ENCODE measurements at places on chromosomes 7 and 10.

GRCh38 chr10:129417870-129418269 is 49.2 kb upstream of the MGMT start:
- H3K4me3 ChIP-seq = no peak overlapping the region
- H3K27ac ChIP-seq = no peak overlapping the region
- DNase-seq = no peak
- H3K4me1 ChIP-seq = no peaks in the 10 kb centered on the region
- H3K27me3 ChIP-seq = no peaks in the 10 kb centered on the region

- H3K4me1 ChIP-seq = no peaks in the 10 kb centered on the region
- no peaks in the 10 kb centered on the region for H3K36me3 ChIP-seq
- H3K27ac ChIP-seq = no peak overlapping the region
- no peak for DNase-seq
- no peak overlapping the region for H3K4me3 ChIP-seq
- H3K27me3 ChIP-seq = no peaks in the 10 kb centered on the region
These were observed 451.0 kb downstream of the GRM8 start for GRCh38 chr7:126801733-126802132.

DNA sequence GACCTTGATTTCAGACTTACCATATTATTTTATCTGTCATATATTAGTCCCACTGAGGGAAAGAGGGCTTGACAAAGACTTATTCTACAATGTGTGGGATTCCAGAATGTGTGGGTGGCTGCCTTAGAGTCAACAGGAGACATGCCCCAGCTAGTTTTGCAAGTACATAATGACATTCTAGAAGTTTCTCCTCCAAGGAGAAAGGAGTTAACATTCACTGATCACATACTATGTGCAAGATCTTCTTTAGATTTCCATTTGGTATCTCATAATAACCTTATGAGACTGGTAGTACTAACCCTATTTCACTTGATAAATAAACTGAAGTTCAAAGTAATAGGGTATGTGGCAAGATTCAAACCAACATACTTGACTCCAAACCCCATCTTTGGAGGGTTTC is 25.2 kb downstream of the IRF5 start:
- H3K36me3 ChIP-seq = peaks cover 34% of the 10 kb centered on the region
- H3K27ac ChIP-seq = no peak overlapping the region
- H3K4me1 ChIP-seq = no peaks in the 10 kb centered on the region
- no peaks in the 10 kb centered on the region for H3K27me3 ChIP-seq
- DNase-seq = no peak

DNA sequence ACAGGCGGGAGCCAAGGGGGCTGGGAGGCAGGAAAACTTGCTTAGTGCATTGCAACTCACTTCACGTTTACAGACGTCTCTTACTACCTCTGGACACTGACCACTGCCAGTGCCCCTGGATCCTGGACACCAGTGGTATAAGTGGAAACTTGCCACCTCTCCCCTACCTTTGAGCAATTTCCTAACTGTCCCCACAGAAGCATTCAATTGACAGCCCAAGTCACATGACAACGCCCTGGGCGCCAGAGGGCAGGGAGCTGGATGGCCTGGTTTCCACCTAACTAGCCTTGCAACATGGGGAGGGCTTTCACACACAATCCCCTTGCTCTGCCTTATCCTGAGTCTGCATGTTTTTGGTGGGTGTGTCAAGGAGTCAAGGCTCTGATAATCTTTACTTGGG is 113.8 kb downstream of the DYNC2I1 start:
- no peaks in the 10 kb centered on the region for H3K4me1 ChIP-seq
- H3K27me3 ChIP-seq = no peaks in the 10 kb centered on the region
- no peaks in the 10 kb centered on the region for H3K36me3 ChIP-seq
- DNase-seq = no peak
- H3K4me3 ChIP-seq = no peak overlapping the region

DNA sequence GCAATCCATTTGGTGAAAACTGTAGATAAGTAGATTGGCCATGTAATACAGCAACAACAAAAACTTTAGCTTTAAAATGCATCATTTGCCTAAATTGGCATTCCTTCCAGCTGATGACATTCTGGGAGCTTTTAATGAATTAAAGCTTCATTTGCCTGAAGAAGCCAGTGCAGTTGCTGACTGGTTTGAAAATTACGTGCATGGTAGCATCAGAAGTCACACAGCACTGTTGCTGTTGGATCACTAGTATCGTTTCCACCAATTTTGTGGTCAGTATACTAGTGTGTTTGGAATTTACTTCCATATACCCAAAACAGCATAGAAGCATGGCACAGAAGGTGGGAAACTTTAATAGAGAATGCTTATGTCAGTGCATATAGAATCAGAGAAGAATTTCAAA is 194.9 kb downstream of the ETV1 start:
- DNase-seq = no peak
- no peaks in the 10 kb centered on the region for H3K27me3 ChIP-seq
- no peak overlapping the region for H3K4me3 ChIP-seq
- H3K4me1 ChIP-seq = no peaks in the 10 kb centered on the region
- H3K27ac ChIP-seq = no peak overlapping the region
